ENCODE measurements at places on chromosomes 6 and 20.

- no peak for DNase-seq
Observed at GRCh38 chr20:24389686-24390085, 79.7 kb upstream of the SYNDIG1 start.

DNA sequence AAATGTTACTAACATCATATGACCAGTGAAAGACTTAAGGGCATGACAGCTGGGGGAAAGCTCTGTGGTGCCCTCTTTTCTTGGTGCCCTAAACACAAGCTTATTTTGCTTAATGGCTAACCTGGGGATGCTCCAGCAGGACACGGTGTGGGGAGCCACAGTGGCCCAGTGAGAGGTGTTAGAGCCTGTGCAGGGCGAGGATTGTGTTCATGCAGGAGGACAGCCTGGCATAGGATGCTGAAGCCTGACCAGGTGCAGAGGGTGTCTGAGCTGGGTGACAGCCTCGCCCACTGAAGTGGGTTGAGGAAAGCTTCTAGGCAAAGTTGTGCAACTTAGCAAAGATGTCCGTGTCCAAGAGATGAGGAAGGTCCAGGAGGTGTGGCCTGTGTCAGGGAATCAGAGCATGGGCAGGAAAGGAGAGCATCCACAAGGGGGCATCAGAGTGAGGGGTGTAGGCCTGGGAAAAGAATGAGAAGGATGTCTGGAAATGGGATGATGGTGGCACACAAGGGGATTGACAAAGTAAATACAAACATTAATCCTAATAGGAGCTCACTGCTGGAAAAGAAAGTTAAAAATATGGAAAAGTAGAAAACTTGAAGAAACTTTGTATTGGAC is 33.9 kb downstream of the SLC17A4 start:
- peak; percentile 77 for DNase-seq

DNA sequence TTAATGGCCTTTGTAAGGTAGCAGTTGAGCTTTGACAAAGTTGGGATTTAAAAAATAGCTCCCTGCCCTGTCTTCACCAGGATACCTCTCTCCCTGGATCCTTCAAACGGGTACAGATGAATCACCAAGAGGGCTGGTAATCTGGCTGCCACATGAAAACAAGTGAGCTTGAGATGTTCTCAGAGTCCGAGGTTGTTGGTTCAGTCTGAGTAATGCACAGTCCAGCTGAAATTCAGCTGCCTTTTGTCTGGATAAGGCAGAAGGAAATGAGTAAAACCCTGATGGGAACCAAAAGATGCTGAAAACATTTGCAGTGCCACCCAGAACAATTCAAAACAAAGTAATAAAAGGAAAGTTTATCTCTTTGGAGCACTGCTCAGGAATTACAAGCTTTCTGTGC is 86.8 kb downstream of the GJA1 start:
- DNase-seq = peak; percentile 79

DNA sequence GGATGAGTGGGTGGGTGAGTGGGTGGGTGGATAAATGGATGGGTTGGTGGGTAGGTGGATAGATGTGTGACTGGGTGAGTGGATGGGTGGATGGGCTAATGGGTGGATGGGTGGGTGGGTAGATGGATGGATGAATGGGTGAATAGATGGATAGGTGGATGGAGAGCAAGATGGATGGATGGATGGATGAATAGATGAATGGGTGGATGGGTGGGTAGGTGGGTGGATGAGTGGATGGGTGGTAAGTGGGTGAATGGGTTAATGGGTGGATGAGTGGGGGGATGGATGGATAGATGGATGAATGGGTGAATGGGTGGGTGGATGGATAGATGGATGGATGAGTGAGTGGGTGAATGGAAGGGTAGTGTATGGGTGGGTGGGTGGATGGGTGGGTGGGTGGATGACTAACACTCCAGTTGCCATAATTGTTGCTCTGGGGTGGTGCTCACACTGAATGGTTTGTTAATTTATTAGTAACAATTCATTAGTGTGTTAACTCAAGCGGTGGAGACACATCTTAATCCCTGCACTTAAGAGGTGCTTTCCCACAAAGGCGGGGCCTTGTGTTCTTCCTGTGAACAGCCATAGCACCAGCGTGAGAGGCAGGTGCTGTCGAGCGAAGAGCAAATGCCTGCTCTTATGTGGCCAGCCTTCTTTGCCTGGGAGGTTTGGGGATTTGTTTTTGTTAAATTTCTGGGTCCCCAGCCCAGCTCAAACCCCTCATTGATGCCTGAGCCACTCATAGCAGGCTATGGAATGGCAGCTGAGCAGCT is 4.9 kb upstream of the APCDD1L start:
- no peak for DNase-seq

DNA sequence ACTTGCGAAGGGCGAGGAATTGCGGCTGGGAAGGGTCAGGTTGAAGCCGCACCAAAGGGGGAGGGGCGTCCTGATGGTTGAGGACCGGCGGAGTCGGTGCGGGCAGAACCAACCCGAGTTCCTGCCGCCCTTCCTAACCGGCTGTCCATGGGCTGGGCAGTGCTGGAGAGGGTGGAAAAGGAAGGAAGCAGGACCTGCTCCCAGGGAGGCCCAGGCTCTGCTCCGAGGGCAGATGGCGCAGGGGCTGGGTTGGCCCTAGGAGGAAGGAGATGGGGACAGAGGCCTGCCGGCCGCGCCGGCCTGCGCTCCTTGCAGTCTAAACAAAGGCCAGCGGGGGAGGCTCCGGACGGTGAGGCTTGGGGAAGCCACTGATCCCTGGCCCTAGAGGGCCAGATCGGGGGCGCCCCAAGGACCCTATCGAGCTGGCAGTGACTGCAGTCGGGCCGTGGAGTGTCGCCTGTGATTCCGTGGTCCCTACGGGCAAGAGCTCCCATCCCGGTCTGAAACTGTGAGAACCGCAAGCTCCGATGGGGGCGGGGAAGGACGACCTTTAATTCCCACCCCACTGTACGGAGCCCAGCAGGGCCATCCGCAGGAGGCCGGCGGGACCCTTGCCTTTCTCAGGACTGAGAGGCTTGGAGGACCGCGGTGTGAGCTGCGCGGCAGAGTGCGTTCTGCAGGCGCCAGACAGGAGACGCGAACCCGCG is 39.4 kb downstream of the YTHDF1 start:
- DNase-seq = no peak

DNA sequence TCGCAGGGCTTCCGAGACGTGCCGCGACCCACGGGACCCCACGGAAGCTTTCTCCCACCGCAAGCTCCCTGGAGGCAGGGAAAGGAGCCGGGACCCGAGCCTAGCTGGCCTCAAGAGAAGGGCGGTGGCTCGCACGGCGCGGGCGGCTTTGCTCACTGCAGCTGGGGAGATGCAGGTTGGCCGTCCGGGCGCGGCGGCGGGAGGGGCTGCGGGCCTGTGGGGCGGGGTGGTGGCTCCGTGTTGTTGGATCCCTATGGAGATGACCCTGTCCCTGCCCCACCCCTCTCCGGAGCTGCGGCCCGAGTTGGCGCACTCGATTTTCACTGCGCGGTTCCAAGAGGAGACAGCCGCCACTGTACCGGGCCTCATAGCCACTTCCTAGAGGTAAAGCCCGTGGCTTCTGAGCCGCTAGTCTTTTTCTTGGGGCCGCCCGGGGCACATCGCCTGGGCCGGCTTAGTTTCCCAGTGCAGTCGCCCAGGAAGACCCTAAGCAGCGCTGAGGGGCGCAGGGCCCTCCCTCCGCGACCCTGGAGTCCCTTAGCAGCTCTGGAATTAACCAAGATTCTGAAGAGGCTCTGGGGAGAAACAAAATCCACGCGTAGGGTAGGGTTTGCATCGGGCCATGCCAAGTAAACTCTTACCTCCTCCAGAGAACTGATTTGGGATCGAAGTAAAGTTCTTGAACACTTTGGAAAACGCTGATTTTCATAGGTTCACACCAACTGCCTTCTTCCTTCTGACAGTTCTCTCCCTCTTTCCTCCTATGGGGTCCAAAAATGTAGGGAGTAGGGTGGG is at the start of gene ECT2L:
Gene ECT2L, plus strand, starts transcription at position 279 of the 795 bp plus-strand sequence. CDS start 17,188 bp downstream, outside the sequence.
- DNase-seq = no peak

DNA sequence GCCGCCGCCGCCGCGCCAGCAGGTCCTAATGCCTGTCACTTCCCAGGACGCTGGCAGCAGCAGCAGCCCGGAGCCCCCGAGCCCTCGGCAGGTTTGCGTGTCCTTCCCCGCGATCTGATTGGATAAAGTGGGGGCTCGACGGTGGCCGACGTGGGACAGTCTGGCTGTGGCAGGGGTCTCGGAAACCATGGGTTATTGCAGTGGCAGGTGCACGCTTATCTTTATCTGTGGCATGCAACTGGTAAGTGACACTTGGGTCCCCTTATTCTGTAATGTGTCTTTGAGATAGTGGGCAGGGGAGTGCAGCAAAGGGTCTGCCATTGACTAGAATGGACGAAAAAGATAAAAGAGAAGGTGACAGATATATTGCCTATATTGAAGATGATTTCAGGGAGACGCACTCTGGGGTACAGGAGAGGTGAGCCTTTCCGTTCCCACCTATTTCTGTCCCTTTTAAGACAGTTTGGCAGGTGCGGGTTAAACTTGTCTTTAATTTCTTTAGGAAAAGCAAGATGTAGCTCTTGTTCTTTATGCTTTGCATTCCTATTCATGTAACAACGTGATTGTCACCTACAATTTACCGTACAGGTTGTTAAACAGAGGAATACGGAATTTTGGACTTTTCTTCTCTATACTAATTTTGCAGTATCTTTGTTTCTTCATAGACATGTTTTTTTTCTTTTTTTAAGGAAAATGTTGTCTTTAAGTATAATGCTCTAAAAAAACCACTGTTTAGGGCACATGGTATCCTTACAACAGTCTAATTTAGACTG is 535 bp downstream of the NKAIN2 start:
- no peak for DNase-seq

DNA sequence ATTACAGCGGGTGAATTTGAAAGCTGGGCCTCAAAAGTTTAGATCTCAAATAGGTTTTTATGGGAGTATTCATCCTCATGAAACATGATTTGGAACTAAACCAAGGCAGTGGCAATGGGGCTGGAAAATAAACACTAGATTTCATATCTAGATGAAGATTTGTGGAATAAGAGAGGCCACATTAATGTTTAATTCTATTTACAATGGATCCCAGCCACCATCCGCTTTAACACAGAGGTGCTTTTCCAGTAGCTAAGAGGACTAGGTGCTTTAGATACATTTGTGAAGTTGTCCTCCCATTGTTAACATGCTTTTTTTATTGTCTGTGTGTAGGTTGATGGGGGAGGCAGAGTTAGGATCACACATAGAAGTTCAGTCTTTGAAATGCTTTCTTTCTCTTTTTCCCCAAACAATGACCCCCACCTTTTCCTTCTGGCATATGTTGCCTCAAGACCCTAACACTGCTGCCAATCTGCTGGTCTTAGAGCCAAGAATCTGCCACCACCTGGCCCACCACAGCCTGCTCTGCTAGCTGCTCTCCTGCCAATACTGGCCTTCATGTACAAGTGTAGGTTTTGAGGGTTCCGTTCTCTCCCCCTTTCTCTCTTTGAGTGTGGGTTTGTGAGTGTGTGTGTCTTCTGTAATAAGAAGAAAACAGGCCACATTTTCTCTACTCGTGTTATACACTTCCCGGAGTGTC is 27.8 kb upstream of the GFRAL start:
- DNase-seq = no peak

GRCh38 chr6:12572896-12573827 is 143.4 kb upstream of the PHACTR1 start:
- peak; percentile 91 for DNase-seq

DNA sequence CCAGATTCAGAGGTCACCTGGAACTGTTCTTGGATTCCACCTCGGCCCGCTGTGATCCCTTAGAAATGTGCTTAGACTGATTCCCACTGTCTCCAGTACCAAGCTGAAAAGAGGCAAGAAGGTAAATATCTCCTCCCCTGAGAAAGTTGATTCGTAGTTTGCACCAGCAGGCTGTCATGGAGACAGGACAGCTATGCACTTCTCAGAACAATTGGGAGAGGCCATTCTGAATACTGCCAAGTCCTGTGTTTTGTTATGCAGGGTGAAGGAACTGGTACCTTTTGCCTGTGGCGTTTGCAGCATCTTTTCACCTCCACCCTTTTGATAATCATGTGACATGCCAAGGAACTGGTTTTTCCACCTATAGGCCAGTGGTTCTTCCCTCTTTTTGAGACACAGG is 58.2 kb upstream of the RNGTT start:
- peak; percentile 10 for DNase-seq
